ENCODE measurements at places on chromosomes 7 and 10.

DNA sequence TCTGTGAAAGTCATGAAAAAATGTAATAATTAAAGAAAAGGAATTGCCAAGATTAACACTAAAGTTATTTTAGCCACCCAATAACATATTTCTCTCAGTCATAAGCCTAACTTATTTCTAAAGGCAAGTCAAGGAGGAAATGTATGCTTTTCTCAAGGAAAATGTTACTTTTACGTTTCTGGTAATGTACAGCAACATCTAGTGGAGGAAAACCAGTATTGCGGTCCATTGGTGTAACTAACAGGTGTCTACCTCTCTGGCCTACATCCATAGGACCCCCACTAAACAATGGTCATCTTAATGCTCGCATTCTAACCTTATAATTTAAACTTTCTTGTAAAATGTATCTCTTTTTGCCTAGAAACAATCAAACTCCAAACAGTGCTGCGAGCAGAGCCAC, 437.5 kb downstream of the KIF20B start:
- peak; percentile 22 for DNase-seq

DNA sequence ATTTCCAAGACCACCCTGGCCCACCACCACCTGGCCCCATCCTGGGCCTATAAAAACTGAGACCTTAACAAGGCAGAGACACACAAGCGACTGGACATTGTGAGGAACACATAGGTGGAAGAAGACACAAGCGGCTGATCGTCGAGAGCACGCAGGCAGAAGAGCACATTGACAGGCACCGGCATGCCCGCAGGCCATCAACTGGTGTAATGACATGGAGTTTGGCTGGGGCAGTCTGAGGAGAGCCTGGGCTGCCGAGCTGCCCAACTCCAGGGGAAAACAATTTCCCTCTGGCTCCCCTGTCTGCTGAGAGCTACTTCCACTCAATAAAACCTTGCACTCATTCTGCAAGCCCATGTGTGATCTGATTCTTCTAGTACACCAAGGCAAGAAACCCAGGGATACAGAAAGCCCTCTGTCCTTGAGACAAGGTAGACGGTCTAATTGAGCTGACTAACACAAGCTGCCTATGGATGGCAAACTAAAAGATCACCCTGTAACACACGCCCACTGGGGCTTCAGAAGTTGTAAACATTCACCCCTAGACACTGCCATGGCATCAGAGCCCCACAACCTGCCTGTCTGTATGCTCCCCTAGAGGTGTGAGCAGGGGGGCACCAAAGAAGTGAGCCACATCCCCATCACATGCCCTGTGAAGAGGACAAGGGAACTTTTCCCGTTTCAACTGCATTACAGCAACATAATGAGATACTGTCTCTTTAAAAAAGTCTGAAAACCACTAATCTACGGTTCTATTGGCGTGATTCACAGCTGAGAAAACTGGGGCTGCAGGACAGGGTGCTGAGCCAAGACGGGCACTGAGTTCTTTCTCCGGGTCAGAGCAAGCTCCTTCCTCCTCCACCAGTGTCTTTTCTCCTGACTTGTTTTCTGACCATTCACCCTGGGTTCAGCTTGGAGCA, 18.5 kb upstream of the TNS3 start:
- no peak for DNase-seq

DNA sequence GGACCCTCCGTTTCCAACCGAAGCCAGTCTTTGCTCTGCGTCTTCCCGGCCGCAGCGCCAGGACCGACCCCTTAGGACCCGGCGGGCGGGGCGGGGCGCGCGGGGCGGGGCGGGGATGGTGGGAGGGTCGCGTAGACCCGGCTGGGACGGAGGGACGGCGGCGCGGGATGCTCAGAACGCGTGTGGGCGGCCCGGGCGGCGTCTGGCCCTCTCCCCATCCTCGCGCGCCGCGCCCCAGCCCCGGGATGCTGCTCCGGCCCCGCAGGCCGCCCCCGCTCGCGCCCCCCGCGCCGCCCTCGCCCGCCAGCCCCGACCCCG, at the start of gene UTF1:
TSS of gene UTF1 (plus strand) at position 174 of the 318 bp plus-strand sequence. CDS start at position 246, 72 bp downstream.
- DNase-seq: no peak

- no peak for DNase-seq
Observed at GRCh38 chr10:14276210-14276609, 54.5 kb downstream of the FRMD4A start.

DNA sequence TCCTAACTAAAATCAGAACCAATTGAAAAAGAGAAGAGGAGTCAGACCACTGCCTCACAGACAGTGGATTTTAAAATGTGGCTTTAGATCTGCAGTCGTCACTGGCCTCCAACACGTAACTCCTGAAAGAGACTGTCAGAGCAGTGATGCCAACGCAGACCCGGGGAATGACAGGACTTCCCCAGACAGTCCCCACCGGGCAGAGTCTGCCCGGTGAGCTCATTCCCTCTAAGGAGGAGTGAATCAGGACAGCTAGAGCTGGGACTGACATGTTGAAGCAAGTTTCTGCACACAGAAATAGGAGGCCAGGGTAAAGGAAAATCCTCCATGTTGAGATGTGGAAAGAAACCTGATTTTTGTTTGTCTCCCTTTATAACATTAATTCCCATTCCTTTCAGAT, 105.0 kb downstream of the TES start:
- DNase-seq: no peak

DNA sequence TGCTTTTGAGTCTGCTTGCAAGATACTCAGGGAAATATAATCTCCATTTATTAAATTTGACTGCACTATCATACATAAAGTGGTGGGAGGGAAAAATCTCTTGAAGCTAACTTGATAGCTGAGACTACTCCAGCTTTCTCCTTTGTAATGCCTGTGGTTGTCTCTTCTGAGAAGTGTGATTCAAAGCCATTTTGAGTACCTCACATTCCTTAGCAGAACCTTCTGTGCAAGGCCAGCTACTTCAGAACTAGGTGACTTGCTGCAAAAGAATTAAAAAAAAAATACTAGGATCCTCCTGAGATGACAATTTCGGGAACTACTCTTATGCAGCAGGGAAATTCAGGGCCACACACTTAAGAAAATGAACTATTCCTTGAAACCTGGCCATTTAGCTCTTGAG, 294.8 kb downstream of the MDFIC start:
- no peak for DNase-seq

GRCh38 chr7:55144333-55145317, 125.8 kb downstream of the EGFR start:
- peak; percentile 35 for DNase-seq

GRCh38 chr10:45495438-45496152, 121.6 kb downstream of the ALOX5 start:
- DNase-seq: peak; percentile 41

- no peak for DNase-seq
Observed at GRCh38 chr7:147915781-147916180, 674.8 kb upstream of the C7orf33 start.

DNA sequence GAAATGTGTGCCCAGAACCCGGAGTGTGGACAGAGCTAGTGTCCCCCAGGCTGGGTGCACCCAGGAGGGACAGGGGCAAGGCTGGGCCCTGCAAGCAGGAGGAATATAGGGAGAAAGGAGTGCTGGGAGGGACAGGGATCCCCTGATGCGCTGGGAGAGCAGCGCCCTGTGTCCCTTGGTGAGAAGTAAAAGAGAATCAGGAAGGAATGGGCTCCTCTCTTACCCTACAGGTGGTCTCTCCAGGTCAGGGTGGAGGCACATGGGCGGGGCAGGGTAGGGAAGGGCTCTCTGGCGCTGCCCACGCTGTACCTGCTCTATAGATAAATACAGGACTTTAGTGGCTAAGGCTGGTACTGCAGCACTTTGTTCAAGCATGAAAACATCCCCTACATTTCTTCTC, 753.8 kb downstream of the GRID1 start:
- DNase-seq: no peak

DNA sequence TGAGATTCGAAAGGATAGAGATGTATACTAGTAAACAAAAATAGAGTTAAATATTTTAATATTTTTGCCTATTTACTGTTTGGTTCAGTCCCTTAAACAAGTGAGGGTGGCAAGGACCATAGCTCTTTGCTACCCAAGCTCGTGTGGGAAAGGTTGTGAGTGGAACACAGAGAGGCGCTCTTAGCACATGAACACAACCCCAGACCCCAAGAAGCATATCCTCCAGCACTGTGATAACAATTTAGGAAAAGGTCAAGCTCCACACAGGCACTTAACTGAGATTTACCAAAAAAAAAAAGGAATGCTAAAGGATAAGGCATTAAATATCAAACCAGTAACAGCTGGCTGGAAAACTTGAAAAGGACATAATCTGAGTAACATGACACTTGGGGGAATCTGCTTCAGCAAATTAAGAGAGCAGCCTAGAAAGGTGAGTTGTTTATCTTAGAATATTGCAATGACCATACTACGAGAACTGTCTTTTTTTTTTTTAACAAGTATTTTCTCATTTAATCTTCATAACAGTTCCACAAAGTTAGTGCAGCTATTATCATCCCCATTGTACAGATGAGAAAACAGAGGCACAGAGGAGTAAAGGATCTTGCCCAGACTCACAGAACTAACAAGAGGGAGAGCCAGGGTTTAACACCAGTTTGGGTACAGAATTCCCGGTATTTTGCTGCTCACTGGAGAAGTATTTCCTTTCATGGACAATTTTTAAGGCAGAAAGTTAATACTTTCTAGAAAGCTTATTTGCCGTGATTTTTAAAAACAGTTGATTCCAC, 303.5 kb upstream of the AOAH start:
- DNase-seq: no peak

DNA sequence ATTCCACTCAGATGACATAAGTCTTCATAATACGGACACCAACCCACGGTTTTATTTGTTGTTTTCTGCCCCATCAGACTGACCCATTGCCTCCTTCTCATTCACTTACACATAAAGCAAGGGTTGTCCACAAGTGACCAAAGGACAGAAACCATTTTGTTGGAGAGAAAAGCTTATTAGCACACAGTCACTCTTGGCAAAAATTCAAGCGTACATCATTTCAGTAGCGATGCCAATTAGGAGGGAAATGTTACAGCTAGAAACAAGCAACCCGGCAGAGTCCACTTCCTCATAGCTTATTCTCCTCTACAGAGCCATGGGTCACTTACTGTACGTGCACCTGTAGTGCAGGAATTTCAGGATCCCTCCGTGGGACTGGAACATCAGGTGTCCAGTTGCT, 23.0 kb downstream of the ABLIM1 start:
- DNase-seq: no peak

GRCh38 chr10:12509794-12510100, 160.4 kb downstream of the CAMK1D start:
- no peak for DNase-seq

DNA sequence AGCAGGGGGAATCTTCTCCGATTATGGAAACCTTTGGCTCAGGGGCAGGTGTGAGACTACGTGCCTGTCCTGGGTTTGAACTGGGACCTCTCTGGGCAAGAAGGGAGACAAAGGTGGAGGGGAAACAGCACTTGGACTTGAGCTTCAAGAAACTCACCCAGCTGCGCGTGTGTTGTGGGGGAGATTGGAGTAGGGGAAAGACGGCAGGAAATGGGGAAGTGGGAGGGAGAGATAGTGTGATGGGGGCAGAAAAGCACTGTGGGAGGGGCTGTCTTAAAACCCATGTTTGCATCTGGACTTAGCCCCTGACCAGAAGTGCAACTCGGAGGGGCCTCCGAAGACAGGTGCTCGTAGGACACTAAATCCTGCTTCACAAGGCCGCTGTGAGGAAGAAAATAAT, 107.0 kb downstream of the HIP1 start:
- peak; percentile 94 for DNase-seq

- no peak for DNase-seq
Observed at GRCh38 chr7:96319439-96319838, 2.5 kb downstream of the SLC25A13 start.

GRCh38 chr7:159113056-159113455, 31.6 kb downstream of the VIPR2 start:
- no peak for DNase-seq

DNA sequence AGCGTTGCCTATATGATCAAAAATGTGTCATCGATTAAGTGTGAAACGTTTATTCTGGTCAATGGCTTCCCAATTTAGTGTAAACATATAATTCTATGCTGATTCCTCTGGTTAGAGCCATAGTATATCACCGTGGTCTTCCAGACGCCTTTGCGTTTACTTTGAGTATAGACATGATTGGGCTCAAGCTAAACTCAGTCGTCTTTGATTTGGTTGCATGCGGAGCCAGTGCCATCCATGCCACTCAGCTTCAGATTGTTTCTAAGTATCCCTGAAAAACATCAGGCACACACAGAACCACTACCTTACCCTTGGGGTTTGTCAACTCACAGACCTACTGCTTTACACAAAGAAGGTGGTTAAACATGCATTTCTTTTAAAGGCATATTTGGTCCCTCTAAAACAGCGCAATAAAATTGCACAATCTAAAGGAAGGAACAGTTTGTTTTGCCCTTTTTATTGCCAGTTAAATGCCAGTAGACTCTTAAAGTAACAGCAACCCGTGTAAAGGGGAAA, 273.6 kb upstream of the KLF6 start:
- peak; percentile 68 for DNase-seq

- DNase-seq: peak; percentile 26
Observed at GRCh38 chr10:99681553-99681952, 22.2 kb downstream of the ENTPD7 start.

DNA sequence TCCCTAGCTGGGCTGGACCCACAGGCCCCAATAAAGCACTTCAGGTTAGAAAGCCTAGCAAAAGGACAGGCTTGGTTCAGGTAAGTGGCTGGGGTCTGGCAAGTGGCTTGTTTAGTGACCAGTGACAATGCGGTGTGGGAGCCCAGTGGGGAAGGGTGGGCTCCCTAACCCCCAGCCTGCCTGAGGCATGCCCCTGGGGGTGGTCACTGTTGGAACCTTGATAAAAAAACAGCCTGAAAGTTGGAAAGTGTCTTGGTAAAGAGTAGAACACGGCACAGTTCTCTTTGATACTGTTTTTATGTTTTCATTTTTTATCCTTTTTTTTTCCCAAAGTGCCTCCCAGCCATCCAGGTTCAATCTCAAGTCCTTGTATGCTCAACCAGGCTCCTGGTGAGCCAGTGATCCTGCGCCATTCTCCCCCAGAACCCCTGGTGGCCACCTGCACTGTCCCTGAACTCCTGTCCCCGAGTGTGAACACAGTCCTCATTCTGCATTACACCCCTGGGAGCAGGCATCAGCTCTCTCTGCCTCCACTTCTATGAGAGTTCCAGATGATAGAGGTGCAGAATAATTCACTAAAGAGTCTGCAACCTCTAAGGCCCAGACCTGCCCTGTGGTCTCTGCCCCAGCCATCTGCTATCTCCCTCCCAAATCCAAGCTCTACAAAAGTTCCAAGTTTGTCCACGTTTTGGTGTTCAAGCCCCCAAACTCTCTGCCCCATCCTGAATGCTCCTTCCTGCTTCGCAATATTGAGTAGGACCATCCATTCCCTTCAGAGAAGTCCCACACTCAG, 15.0 kb upstream of the CXCL12 start:
- no peak for DNase-seq

- peak; percentile 2 for DNase-seq
Observed at GRCh38 chr10:22244001-22244400, 26.2 kb upstream of the EBLN1 start.

GRCh38 chr7:136179851-136180721, 202.9 kb upstream of the MTPN start:
- DNase-seq: no peak
